ENCODE measurements at places on chromosomes 5 and 9.

- peak; percentile 64 for DNase-seq
Measured at GRCh38 chr5:97182571-97183099, 412 bp downstream of the RIOK2 start.

DNA sequence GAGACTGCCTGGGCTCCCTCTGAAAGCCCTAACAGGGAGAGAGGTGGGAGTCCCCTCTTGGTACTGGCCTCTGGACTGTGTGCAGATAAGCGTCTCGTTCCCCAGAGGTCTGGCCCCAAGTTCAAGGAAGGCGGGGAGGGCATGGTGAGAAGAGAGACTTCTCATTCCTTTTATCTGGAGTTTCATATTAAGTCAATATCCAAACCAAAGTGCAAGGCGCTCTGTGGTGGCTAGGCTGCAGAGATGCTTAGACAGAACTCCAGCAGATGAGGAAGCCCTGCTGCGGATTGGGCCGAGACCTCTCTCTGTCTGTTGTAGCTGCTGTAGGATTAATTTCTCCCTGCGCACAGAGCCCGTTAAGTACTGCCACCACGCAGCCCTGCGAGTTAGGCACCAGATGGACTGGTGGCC is 16.0 kb downstream of the MVB12B start:
- no peak for DNase-seq

DNA sequence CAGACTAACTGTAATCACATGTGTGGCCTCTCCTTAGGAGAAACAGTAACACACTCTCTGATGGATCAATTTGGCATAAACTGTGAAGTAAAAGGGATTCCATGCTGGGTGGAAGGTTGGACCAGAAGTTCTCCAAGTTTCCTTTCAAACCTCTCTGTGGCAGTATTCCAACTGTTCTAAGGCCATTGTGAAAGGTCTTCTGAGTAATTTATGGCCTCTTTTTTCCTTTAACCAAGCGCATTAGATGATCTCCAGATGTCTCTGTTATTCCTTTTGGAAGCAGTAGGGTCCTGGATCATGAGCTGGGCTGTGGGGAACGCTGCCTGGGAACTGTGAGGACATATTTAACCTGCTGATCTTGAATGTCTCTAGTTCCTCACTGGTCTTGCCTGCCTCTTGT is 80.6 kb upstream of the IL6ST start:
- DNase-seq = no peak

GRCh38 chr5:22965960-22966359 is 112.8 kb upstream of the CDH12 start:
- no peak for DNase-seq

DNA sequence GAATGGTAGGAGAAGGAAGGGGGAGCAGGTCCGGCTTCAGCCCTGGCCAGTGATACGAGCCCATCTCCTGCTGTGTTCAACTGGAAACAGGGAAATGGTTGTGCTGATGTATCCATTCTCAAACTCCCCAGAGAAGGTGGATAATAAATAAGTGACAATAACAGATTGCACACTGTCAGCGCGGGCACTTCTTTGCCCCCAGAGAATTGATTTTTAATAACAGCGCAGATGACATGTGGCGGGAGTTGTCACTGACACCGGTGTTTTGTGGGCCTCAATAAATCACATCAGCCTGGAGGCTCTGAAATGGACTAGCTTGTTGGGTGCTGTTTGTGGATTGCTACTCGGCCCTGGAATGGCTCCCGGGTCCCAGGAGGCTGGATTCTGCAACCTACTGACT is 141.4 kb upstream of the PANK3 start:
- DNase-seq = no peak

- DNase-seq = no peak
Measured at GRCh38 chr5:157519579-157520253, 55.9 kb downstream of the ADAM19 start.

GRCh38 chr9:72193478-72193881 is 44.2 kb downstream of the GDA start:
- no peak for DNase-seq

- DNase-seq = peak; percentile 78
Measured at GRCh38 chr5:115459855-115460341, 84.7 kb downstream of the FEM1C start.

DNA sequence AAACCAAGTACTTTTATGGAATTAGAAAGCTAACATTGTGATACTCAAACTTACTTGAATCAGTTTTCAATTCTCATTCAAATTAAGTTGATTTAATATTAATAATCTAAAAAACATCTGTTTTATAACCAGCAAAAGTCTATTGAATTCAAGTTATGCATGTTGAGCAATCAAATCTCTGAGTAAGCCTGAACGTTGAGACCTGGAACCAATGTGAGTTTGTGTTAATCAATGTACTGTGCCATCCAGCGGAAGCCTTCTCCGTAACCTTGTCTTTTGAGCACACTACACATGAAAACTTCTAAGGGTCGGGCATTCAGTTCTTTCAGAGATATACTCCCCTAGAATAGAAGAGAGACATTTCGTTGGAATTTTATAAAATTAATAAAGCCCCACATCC is 25.9 kb downstream of the SAR1B start:
- no peak for DNase-seq

DNA sequence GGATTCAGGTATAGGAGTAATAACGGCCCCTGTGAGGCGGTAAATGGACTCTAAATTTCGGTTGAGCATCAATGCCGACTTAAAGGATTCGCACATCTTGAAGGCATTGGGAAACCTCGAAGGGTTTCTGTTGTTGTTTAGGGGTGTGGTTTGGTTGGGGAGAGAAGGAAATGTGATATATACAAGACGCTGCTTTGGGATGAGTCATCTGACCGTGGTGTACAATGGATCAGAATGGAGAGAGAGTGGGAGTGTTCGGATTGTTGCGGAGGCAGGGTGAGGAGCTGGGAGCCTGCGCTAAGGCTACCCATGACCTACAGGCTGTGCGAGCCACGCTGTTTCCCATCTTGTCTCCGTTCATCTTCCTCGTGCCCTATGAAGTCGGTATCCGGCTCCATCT is 60.4 kb upstream of the ERCC6L2 start:
- peak; percentile 82 for DNase-seq

DNA sequence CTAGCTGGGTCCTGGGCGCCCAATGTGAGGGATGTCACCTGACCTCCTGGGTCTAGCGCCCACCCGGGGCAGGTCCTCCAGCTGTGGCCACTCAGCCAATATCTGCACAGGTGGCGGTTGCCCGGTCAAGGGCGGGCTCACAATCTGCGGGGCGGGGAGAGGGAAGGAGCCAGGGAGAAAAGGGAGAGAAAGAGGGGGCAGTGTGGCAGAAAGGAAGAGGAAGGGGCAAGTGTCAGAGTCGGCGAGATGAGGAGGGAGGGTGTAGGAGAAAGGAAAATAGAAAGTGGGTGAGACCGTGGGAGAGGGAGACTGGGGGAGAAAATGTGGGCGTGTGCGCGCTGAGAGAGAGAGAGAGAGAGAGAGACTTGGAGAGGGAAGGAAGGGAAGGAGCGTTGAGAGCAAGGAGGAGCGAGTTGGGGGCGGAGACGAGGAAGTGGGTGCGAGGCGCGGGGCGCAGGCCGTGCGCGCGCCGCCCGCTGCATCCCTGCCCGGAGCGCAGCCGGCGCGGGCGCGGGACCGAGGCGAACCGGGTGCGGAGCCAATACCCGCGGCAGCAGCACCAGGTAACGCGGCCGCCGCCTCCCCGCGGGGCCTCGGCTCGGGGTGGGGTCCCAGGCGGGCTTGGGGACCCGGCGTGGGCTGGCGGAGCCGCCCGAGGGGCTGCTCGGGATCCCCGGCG is at the start of gene HRH2:
HRH2 (plus strand) TSS at position 479 of the 679 bp plus-strand sequence. CDS start 25,163 bp downstream, outside the sequence.
- DNase-seq = no peak

DNA sequence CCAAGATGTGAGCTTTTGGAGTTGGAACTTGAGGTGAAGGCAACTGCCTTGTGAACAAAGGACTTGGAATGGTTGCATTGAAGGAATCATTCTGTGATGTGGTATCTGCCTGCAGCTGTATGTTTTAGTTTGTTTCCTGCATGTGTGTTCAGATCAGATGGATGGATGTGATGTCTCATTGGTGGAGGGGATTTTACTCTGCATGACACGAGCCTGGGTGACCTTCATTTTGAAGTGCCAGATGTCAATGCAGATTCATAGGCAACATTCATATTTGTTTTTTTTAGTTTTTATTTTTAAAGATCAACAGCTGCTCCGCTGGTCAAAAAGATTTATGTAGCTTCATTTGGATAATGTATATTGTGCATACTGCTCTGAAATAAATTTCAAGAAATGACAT is 13.5 kb downstream of the FBXL7 start:
- no peak for DNase-seq

DNA sequence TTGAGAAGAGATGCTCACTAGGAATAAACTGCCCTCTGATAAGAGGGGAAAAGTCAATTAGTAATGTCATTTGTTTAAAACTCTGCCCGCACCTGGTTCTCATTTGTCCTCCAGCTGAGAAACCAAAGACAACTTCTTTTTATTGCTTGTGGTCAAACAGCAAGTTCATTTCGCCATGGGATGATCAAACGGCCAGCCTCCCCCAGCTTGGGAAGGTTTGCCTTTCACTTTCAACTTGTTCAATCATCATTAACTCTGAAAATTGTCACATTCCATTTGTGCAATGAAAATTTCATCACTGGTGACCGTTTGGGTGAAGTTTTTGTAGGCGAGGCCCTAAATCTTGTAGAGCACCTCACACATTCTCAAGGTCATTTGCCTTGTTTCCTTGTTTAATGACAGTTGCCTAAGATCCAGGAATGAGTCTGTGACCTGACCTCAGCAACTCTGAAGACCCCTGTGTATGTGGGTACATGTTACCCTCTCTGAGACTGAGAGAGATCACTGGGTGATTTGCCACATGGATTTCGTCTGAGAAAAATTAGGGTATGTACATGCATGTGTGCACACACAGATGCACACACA is 117.7 kb downstream of the MARCHF3 start:
- DNase-seq = no peak

- DNase-seq = no peak
Measured at GRCh38 chr9:110148384-110148783, 59.6 kb downstream of the C9orf152 start.

DNA sequence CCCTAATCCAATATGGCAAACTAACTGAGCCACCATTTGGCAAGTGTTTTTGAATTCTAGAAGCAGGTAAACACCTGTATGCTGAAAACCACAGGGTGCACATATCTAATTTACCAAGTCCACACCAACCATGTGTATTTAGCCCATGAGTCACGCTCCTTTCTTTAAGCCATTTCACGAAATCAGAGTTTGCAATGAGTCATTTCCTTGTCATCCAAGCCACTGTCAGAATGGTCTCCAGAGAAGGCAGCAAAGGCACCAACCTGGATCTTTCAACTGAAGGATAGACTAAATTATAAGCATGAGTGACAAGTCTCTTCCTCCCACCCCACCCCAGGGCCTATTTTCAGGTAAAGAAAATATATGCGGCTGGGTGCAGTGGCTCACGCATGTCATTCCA is 110.0 kb downstream of the PAX5 start:
- DNase-seq = peak; percentile 95

GRCh38 chr9:132401824-132402223 is 4.8 kb downstream of the TTF1 start:
- DNase-seq = no peak

DNA sequence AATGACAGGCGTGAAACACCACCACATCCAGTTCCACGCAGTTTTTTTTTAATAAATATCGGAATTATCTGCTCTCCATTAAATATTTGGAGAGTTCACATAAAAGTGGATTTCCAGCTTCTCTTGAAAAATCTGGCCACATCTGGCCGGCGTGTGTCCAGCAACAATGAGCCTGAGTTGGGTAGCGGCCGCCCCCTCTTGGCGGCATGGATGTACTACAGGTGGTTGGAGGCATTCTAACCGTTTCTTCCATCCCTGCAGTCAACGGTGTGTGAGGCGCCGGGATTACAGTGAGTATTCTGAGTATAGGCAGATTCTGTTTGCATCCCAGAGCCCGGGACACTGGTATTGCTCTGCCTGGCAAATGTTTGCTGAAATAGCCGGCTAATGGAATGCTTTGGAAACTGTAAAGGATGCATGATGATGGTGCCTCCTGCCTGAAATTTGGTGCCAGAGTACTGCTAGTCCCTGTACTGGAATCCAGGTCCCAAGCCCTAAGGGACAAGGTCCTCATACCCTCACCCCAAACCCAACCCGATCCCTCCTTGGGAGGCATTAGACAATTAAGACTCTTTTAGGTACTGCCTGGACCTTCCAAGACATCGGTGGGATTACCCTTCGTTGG is 13.6 kb upstream of the GM2A start:
- peak; percentile 73 for DNase-seq

GRCh38 chr5:62310426-62311143 is 4.6 kb downstream of the KIF2A start:
- DNase-seq = peak; percentile 16

- peak; percentile 71 for DNase-seq
Measured at GRCh38 chr9:94250456-94250855, 8.6 kb upstream of the ZNF169 start.

GRCh38 chr5:79206541-79206940 is 29.4 kb upstream of the JMY start:
- no peak for DNase-seq

- DNase-seq = no peak
Measured at GRCh38 chr5:59694411-59694810, 199.1 kb downstream of the PDE4D start.

DNA sequence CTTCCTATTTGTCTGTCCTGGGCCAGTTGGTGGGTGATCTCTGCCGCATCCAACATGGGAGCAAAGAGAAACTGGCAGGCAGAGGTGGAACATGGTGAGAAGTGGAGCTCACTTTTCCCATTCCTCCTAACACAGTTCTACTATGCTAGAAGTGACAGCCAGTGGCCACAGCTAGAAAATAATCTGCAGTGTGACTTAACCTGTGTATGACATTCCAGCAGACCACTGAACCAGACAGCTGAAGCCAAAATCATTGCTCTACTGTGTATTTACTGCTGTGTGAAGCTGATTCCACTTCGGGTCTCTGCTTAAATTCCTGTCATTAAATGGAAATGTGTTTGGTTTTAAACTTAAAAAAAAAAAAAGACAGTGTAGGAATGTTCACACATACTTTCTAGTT is 523.0 kb downstream of the MTRR start:
- no peak for DNase-seq

GRCh38 chr5:74316064-74316603 is 324.4 kb downstream of the ENC1 start:
- DNase-seq = peak; percentile 98

- DNase-seq = no peak
Measured at GRCh38 chr9:30972654-30973053, 1411.8 kb upstream of the ACO1 start.

GRCh38 chr9:114431770-114432169 is 44.0 kb upstream of the AKNA start:
- DNase-seq = no peak

GRCh38 chr9:129390541-129390940 is 212.5 kb upstream of the IER5L start:
- DNase-seq = no peak

DNA sequence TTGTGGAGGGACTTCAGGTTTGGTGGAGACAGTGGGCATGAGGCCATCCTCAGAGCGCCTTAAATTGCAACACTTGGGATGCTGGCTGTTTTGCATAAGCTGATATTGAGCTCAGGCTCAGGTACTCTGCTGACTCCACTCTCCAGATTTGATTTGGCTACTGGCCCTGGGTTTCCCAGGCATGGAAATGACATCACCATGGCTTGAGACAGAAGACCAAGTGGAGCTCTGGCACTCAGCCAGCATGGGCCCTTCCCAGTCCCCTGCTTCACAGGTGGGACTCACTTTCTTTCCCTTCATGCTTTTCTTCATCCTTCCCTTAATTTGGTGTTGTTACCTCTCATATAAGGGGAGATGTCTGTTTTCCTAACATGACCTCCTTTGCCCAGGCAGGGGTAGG is 72.0 kb upstream of the IL12B start:
- DNase-seq = no peak

- no peak for DNase-seq
Measured at GRCh38 chr9:98787766-98788335, 8.5 kb downstream of the ANKS6 start.

- no peak for DNase-seq
Measured at GRCh38 chr9:2608276-2608675, 13.3 kb upstream of the VLDLR start.

All from ELR (cell line).